HT1080 (cell line): ENCODE measurements at places on chromosomes 12 and 14. TPM values are rescaled to one million over a fixed set of nuclear protein-coding genes. Genes with fewer than 3 reads are reported as not detected.

GRCh38 chr12:79949098-79949497, 14.2 kb upstream of the PPP1R12A start:
- no peak for DNase-seq

GRCh38 chr14:71590131-71590530, 342.1 kb upstream of the RGS6 start:
- no peak for DNase-seq

DNA sequence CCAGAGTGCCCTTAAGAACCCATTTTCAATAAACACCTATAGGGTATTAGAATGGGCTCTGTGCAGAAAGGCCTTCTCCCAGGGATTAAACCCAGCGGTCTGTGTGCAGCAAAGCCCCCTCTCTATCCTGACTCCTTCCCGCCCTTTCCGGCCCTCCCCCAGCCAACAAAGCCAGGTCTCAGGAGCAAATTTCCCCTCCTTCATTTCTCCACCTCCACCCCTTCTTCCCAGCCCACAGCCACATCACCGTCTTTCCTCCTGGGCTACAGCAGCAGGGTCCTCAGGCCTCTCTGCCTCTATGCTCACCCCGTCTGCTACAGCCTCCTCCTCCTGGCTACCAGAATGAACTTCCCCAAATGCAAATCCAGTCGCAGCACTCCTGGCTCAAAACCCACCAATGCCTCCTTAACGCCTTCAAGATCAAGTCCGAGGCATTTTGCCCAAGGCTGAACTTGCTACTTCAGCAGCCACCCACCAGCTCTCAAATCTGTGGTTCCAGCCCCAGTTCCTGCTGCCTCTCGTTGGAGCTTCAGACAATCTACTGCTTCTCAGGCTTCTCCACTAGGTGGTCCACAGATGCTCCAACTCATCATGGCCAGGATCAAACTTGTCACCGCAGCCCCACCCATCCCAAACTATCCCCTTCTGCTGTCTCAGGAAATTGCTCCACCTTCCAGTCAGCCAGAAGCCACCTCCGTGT, 134.8 kb downstream of the BCL11B start:
- DNase-seq: no peak

KRT85 gene
- total RNA-seq: not detected in 2 replicates
